ENCODE measurements at places on chromosomes 11 and 22. TPM values are rescaled to one million over a fixed set of nuclear protein-coding genes. Genes with fewer than 3 reads are reported as not detected.

The APOL1 gene
- 24.4 TPM for polyA plus RNA-seq

The ARHGAP8 gene
- 9.7 TPM for polyA plus RNA-seq

The SRRD gene
- polyA plus RNA-seq: 37.9 TPM

The TRIM48 gene
- polyA plus RNA-seq: not detected

The OR5A1 gene
- polyA plus RNA-seq: 0.21 TPM

The APLNR gene
- 7.1 TPM for polyA plus RNA-seq

The OR51B2 gene
- polyA plus RNA-seq: not detected

The SNAP29 gene
- 127 TPM for polyA plus RNA-seq

The MIOX gene
- polyA plus RNA-seq: not detected

The PGR gene
- polyA plus RNA-seq: 9.6 TPM

The CYP2D6 gene
- 0.54 TPM for polyA plus RNA-seq

The PANX3 gene
- polyA plus RNA-seq: 0.18 TPM

The C2CD2L gene
- 7.8 TPM for polyA plus RNA-seq

The OR52H1 gene
- polyA plus RNA-seq: not detected

The EIF3F gene
- 268 TPM for polyA plus RNA-seq

The ADAMTS15 gene
- 5.7 TPM for polyA plus RNA-seq

The FOLH1 gene
- 1.6 TPM for polyA plus RNA-seq

The OR51L1 gene
- polyA plus RNA-seq: not detected

The PRDM10 gene
- 4.9 TPM for polyA plus RNA-seq

The TIMP3 gene
- polyA plus RNA-seq: 214 TPM

The PATE4 gene
- 0.73 TPM for polyA plus RNA-seq

The TMPRSS5 gene
- polyA plus RNA-seq: 1.4 TPM

The SCN4B gene
- polyA plus RNA-seq: 4.9 TPM

The APOL3 gene
- 20.9 TPM for polyA plus RNA-seq

The CTSF gene
- polyA plus RNA-seq: 242 TPM

The SVIP gene
- 80.1 TPM for polyA plus RNA-seq

The GPR83 gene
- 0.45 TPM for polyA plus RNA-seq

The PRG3 gene
- not detected for polyA plus RNA-seq

The MMP12 gene
- 0.61 TPM for polyA plus RNA-seq

The RNF214 gene
- 44.9 TPM for polyA plus RNA-seq

The DDI1 gene
- 49.4 TPM for polyA plus RNA-seq

Data from testis (tissue), 5 donors.